ENCODE measurements at places on chromosomes 12 and 14. TPM values are rescaled to one million over a fixed set of nuclear protein-coding genes. Genes with fewer than 3 reads are reported as not detected.

AKAP3 gene
- total RNA-seq: 1.9 TPM

NEUROD4 gene
- total RNA-seq: not detected

PTCSC3 gene
- total RNA-seq: not detected

PRR4 gene
- 2.1 TPM for total RNA-seq

CLEC2A gene
- not detected for total RNA-seq

STYK1 gene
- 1.8 TPM for total RNA-seq

CCDC196 gene
- total RNA-seq: not detected

GPRC5D gene
- not detected for total RNA-seq

ACOT4 gene
- 3.7 TPM for total RNA-seq

KERA gene
- not detected for total RNA-seq

PIP4P1 gene
- total RNA-seq: 26.4 TPM

ANGEL1 gene
- 22.2 TPM for total RNA-seq
